ENCODE measurements at places on chromosomes 5 and 9. TPM values are rescaled to one million over a fixed set of nuclear protein-coding genes. Genes with fewer than 3 reads are reported as not detected.

SYK gene
- 5.4 TPM for total RNA-seq

- H3K27me3 ChIP-seq = no peaks in the 10 kb centered on the region
- DNase-seq = no peak
- H3K36me3 ChIP-seq = no peaks in the 10 kb centered on the region
- H3K4me3 ChIP-seq = no peak overlapping the region
- H3K4me1 ChIP-seq = peaks cover 12% of the 10 kb centered on the region
Measured at GRCh38 chr5:126686451-126687126, 85.8 kb downstream of the PHAX start.

NEUROG1 gene
- not detected for total RNA-seq

- no peaks in the 10 kb centered on the region for H3K27me3 ChIP-seq
- H3K27ac ChIP-seq = no peak overlapping the region
- no peak overlapping the region for H3K4me3 ChIP-seq
Measured at GRCh38 chr5:60522292-60522905, 177.6 kb downstream of the DEPDC1B start.

SLCO4C1 gene
- total RNA-seq = 6.7 TPM

DNA sequence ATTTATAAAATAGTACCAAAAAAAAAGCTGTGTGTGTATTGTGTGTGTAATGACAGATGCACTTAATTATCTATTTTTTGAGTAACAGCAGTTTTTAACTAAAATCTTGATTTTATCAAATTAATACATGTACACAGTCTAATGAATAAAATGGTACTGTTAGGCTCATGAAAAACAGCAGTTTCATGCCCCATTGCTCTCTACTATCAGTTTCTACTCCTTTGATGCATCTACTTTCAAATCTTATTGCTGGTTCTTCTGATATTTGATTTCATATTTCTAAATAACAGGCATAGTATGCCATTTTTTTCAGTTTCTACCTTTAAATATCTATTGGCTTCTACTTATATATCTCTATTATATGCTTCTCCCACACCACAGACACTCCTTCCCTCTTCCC lies 117.4 kb downstream of the CCDC171 start:
- no peaks in the 10 kb centered on the region for H3K36me3 ChIP-seq
- H3K4me1 ChIP-seq = no peaks in the 10 kb centered on the region
- H3K4me3 ChIP-seq = no peak overlapping the region
- H3K27ac ChIP-seq = no peak overlapping the region
- no peak for DNase-seq
